ENCODE measurements at places on chromosomes 16 and 17.

DNA sequence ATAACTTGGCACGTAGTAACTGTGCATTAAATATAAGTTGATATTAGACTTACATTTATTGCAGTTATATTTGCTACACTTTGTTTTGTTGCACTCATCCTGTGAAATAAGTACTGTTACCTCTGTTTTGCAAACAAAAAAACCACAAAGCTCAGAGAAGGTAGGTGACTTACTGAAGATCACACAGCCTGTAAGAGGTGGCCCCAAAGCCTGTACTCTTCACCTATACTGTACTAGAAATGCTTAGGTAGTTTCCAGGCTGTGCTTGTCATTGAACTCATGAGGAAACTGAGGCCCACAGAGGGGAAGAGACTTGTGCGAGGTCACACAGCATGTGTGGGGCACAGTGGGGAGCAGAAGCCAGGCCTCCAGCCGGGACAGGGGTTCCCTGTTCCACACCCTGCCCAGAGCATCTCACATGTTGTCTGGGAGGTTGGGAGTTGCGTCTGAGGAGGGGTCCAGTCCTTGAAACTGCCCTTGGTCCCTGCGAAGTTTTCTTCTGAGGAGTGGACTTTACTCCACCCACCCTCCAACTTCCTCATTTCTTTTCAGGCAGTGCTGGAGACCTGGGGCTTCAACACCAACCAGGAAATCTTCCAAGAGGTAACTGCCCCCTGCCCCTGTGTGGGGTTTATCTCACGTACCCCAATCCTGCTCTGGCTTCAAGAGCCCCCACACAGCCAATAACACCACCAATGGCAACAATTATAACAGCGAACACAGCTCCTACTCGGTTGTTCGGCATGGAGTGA, 13.0 kb downstream of the CETP start:
- H3K36me3 ChIP-seq = no peaks in the 10 kb centered on the region
- no peaks in the 10 kb centered on the region for H3K27me3 ChIP-seq
- no peak for DNase-seq
- H3K27ac ChIP-seq = no peak overlapping the region

DNA sequence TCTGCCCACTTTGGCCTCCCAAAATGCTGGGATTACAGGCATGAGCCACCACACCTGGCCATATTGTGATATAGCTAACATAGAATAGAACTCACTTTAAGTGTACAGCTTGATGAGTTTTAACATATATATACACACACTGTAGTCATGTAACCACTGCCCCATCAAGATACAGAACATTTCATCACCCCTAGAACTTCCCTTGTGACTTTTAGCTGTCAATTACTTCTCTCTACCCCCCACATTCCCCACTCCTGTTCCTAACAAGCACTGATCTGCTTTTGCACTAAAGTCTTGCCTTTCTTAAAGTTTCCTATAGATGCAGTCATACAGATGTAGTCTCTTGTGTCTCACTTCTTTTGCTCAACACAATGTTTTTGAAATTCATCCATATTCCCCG, 93.1 kb downstream of the PITPNC1 start:
- H3K4me1 ChIP-seq = no peaks in the 10 kb centered on the region
- H3K4me3 ChIP-seq = no peak overlapping the region
- no peak for DNase-seq
- no peak overlapping the region for H3K27ac ChIP-seq
- H3K27me3 ChIP-seq = no peaks in the 10 kb centered on the region
- H3K36me3 ChIP-seq = no peaks in the 10 kb centered on the region

DNA sequence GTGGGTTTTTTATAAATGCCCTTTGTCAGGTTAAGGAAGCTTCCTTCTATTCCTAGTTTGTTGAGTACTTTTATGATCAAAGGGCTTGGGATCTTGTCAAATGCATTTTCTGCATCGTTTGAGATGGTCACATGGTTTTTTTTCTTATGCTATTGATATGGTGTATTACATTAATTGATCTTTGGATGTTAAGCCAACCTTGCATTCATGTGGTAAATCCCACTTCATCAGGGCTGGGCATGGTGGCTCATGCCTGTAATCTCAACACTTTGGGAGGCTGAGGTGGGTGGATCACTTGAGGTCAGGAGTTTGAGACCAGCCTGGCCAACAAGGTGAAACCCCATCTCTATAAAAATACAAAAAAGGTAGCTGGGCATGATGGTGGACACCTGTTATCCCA, 30.8 kb upstream of the ATP2A3 start:
- H3K27ac ChIP-seq = no peak overlapping the region
- no peaks in the 10 kb centered on the region for H3K36me3 ChIP-seq
- no peaks in the 10 kb centered on the region for H3K4me1 ChIP-seq

DNA sequence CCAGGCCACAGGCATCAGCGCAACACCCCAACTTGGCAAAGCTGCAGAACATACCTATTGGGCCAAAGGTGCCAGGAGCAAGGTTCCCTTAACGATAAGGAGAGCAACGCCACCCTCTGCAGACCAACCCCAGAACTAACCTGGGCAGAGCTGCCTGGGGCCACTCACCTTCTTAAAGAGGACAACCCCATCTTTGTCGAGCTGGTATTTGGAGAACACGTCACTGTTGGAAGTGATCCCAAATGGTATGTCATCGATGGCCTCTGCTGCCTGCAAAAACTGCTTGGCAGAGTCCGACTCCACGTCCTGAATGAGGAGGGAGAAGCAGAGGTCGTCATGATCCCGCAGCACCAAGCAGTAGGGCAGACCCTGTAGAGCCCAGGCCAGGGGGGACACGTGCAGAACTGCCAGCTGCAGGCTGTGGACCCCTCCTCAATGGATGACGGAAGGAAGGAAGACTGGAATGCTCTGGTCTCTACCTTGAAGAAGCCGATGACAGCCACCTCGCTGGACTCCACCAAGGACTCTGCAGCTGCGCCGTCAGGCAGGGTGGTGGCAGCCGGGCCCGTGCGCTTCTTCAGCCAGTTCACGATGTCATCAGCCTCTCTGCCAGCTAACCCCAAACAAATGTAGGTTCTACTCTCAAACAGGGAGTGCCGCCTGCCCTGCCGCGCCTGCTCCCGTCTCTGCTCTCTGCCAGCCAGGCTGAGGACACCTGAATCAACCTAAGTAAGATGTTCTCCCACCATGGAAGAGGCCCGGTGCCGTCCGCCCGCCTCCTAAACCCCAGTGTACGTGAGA, 5.2 kb downstream of the P4HB start:
- peak; percentile 92 for DNase-seq
- H3K36me3 ChIP-seq = peaks cover 94% of the 10 kb centered on the region
- peak overlapping the region; percentile 56 for H3K27ac ChIP-seq
- peaks cover 4% of the 10 kb centered on the region for H3K4me1 ChIP-seq
- H3K4me3 ChIP-seq = no peak overlapping the region
- H3K27me3 ChIP-seq = no peaks in the 10 kb centered on the region

DNA sequence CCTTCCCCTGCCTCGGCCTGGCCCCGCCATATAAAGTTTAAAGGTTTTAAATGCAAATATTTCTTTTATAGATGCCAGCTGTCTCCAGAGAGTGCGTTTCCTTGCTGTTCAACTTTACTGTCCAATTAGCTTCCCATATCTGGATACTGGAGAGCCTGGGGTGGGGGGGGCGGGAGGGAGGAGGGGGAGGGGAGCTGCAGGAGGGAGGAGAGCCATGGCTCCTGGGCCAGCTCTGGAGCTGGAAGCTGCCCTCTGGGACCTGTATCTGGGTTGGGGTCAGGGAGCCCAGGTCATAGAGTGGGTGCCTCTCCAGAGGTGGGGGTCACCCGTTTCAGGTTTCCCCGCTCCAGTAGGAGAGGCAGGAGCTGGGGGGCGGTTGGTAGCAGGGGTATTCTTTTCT, 6.2 kb upstream of the GSE1 start:
- no peak overlapping the region for H3K27ac ChIP-seq
- H3K27me3 ChIP-seq = no peaks in the 10 kb centered on the region
- H3K36me3 ChIP-seq = no peaks in the 10 kb centered on the region
- H3K4me3 ChIP-seq = no peak overlapping the region
- peak; percentile 32 for DNase-seq
- peaks cover 51% of the 10 kb centered on the region for H3K4me1 ChIP-seq

DNA sequence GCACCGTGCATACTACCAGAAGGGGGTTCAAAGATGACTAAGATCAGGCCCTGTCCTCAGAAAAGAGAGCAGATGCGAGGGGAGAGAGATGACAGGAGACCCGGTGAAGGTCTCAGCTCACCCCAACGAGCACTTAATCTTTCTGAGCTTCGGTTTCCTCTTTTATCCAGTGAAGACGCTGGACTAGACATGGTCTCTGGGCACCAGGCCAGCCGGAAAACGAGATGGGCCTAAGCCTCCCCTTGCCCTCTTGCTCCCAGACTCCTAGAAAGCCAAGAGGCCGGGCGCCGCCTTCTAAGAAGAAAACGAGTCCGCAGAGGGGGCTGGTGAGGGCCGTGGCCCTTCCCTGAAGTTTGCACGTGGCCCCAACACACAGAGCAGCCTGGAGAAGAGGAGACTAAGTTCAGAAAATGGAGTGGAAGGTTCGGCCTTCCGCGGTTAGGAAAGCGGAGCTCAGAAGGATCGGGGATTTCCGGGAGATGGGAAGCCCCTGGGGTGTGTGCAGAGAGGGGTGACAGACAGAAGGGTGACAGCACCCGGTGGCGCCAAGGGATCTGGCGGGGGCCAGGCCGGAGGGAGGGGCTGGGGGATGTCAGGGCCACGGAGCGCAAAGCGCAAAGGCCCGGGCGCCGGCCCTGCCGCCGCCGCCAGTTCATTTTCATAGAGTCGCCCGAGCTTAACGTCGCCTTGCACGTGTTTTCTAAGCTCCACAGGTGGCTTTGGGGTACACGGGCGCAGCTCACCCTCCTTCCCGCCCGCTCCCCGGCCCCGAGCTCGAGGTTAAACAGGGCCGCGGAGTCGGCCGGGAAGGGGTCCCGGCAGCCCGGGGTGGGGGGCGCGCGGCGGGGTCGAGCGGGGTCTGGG, 42.1 kb upstream of the BHLHA9 start:
- peak; percentile 24 for DNase-seq
- no peaks in the 10 kb centered on the region for H3K4me1 ChIP-seq
- H3K4me3 ChIP-seq = peak overlapping the region; percentile 76
- H3K36me3 ChIP-seq = no peaks in the 10 kb centered on the region
- H3K27me3 ChIP-seq = peaks cover 56% of the 10 kb centered on the region

DNA sequence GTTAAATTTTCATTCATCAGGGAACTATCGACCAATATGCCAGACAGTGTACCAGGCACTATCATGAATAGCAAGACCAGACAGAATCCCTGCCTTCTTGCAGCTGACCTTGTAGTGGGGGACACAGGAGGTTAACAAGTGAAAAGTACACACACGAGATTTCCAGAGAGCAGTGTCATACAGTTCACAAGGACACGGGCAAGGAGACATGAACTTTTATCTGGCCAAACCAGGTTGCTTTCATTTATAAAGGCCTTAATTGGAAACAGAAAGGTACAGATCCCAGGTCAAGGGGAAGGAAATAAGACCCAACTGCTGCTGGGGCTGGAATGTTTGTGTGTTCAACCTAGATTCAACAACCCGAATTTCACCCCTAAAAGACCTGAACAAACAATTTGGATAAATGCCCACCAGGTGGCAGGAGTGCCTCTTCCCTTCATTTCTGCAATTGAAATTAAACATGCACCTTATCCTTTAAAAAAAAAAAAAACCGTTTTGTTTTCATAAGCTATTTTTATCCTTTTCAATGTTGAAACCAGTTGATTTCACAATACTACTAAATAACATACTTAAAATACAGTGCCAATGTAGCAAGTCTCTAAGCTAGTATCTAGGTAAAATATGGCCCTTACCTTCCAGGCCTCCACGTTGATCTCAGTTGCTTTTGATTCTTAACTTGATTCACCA, 65.9 kb downstream of the EMP2 start:
- no peaks in the 10 kb centered on the region for H3K36me3 ChIP-seq
- no peak overlapping the region for H3K4me3 ChIP-seq
- no peaks in the 10 kb centered on the region for H3K27me3 ChIP-seq

DNA sequence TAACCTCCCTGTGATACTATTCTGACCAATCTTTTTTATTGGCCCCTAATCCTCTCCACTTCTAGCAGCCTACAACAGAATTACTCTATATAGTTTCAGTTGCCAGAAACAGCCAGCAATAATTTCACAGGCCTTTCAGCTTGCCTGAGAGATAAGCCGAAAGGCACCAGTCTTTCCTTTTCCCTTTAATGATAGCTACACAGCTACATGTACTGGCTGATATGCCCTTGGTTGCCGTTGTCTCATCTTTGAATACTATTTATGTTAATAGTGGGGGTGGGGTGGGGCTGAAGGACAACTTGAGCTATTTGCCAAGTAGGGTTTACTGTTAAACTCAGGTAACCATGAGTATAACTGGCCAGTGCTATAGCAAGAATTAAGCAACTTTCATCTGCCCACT, 35.8 kb upstream of the RASL10B start:
- no peak overlapping the region for H3K4me3 ChIP-seq
- H3K36me3 ChIP-seq = peaks cover 4% of the 10 kb centered on the region
- no peaks in the 10 kb centered on the region for H3K27me3 ChIP-seq
- peak; percentile 9 for DNase-seq

DNA sequence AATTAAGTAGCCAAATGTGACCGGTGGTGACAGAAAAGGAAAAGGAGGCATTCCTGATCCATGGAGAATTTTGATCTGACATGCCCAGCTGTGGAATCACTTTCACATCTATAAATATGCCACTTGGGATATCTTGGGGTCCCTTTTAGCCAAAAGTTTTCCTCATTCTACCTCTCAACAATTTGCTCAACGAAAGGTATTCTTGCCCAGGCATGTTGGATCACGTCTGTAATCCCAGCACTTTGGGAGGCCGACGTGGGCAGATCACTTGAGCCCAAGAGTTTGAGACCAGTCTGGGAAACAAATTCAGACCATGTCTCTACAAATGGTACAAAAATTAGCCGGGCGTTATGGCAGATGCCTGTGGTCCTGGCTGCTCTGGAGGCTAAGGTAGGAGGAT, 24.3 kb downstream of the LITAF start:
- H3K27ac ChIP-seq = peak overlapping the region; percentile 18
- H3K27me3 ChIP-seq = no peaks in the 10 kb centered on the region
- no peaks in the 10 kb centered on the region for H3K4me1 ChIP-seq
- no peak for DNase-seq
- no peak overlapping the region for H3K4me3 ChIP-seq

DNA sequence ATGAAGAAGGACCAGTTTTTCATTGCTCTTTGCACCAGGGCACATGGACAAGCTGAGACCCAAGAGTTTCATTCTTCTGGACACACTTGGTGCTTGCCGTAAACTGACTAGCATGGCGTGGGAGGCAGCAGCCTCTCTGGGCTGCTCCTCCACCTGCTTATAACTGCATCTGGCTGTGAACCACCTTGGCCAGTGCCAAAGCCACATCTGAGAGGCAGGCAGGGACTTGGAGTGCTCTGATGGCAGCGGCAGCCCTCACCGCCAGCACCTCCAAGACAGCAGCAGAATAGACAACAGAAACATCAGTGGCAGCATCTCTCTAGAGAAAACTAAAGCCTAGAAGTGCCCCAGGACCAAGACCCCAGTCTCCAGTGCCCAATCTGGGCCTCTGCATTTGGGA, 4.7 kb downstream of the KRT37 start:
- H3K27ac ChIP-seq = no peak overlapping the region
- no peak overlapping the region for H3K4me3 ChIP-seq
- H3K27me3 ChIP-seq = no peaks in the 10 kb centered on the region
- no peaks in the 10 kb centered on the region for H3K4me1 ChIP-seq
- no peaks in the 10 kb centered on the region for H3K36me3 ChIP-seq

- H3K27me3 ChIP-seq = no peaks in the 10 kb centered on the region
- H3K27ac ChIP-seq = no peak overlapping the region
- no peak overlapping the region for H3K4me3 ChIP-seq
- no peaks in the 10 kb centered on the region for H3K4me1 ChIP-seq
Observed at GRCh38 chr16:46812781-46813540, 18.0 kb downstream of the C16orf87 start.

GRCh38 chr16:54595621-54596020, 309.0 kb upstream of the IRX3 start:
- H3K4me1 ChIP-seq = no peaks in the 10 kb centered on the region
- H3K27me3 ChIP-seq = no peaks in the 10 kb centered on the region
- no peak overlapping the region for H3K4me3 ChIP-seq
- no peak for DNase-seq
- H3K27ac ChIP-seq = no peak overlapping the region
- H3K36me3 ChIP-seq = no peaks in the 10 kb centered on the region
